ENCODE measurements at places on chromosomes 12 and 14.

DNA sequence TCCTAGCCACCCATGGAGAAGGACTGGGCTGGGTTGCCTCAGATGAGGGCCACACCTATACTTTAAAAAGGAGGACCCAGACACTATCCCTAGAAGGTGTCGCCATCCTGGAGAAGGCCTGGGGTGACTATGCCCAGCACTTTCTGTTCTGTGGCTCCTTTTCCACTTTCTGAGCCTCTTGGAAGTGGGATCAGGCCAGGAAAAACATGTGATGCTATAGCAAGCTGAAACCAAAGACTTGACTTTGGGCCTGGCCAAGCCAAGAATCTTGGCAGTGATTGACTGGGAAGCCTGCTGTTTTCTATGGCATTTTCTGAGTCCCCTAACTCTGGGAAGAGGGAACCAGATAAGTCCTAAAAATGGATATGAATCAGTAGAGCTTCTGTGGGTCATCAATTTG lies 332.3 kb downstream of the ZFP36L1 start:
- H3K4me1 ChIP-seq: peaks cover 3% of the 10 kb centered on the region
- no peak overlapping the region for H3K4me3 ChIP-seq
- no peak overlapping the region for H3K27ac ChIP-seq
- H3K27me3 ChIP-seq: peaks cover 3% of the 10 kb centered on the region
- no peaks in the 10 kb centered on the region for H3K36me3 ChIP-seq

- DNase-seq: peak; percentile 38
- H3K36me3 ChIP-seq: peaks cover 11% of the 10 kb centered on the region
- H3K27me3 ChIP-seq: no peaks in the 10 kb centered on the region
- peaks cover 56% of the 10 kb centered on the region for H3K4me1 ChIP-seq
- peak overlapping the region; percentile 96 for H3K27ac ChIP-seq
These were observed 12.5 kb upstream of the FOXN3 start for GRCh38 chr14:89429199-89430181.

GRCh38 chr12:30882706-30883105 lies 43.8 kb upstream of the TSPAN11 start:
- peaks cover 12% of the 10 kb centered on the region for H3K27me3 ChIP-seq
- DNase-seq: no peak
- no peaks in the 10 kb centered on the region for H3K4me1 ChIP-seq
- no peak overlapping the region for H3K27ac ChIP-seq
- no peaks in the 10 kb centered on the region for H3K36me3 ChIP-seq

- no peak overlapping the region for H3K4me3 ChIP-seq
- no peak for DNase-seq
- no peak overlapping the region for H3K27ac ChIP-seq
- H3K36me3 ChIP-seq: no peaks in the 10 kb centered on the region
These were observed 5.2 kb downstream of the LRRK2 start for GRCh38 chr12:40229690-40230651.

DNA sequence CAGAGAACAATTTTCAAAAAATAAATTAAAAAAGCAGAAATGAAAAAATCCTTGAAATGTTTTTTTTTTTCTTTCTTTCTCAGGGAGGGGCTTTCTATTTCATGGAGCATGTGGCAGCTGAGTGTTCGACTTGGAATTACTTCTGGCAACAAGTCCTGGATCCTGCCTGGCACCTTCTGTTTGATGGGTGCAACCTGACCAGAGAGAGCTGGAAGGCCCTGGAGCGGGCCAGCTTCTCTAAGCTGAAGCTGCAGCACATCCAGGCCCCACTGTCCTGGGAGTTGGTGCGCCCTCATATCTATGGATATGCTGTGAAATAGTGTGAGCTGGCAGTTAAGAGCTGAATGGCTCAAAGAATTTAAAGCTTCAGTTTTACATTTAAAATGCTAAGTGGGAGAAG lies 22.5 kb upstream of the HIGD1C start:
- no peak for DNase-seq
- H3K27me3 ChIP-seq: no peaks in the 10 kb centered on the region
- peaks cover 22% of the 10 kb centered on the region for H3K4me1 ChIP-seq

GRCh38 chr14:61080591-61081010 lies 99.6 kb downstream of the SLC38A6 start:
- no peaks in the 10 kb centered on the region for H3K27me3 ChIP-seq
- H3K4me3 ChIP-seq: no peak overlapping the region
- no peak overlapping the region for H3K27ac ChIP-seq
- no peak for DNase-seq
- no peaks in the 10 kb centered on the region for H3K4me1 ChIP-seq

- H3K27me3 ChIP-seq: no peaks in the 10 kb centered on the region
- no peak overlapping the region for H3K27ac ChIP-seq
- no peaks in the 10 kb centered on the region for H3K36me3 ChIP-seq
- H3K4me3 ChIP-seq: no peak overlapping the region
- peaks cover 8% of the 10 kb centered on the region for H3K4me1 ChIP-seq
- DNase-seq: no peak
These were observed 16.5 kb upstream of the KRT78 start for GRCh38 chr12:52865090-52865944.

- H3K4me1 ChIP-seq: peaks cover 1% of the 10 kb centered on the region
- no peak overlapping the region for H3K27ac ChIP-seq
- no peak for DNase-seq
- H3K36me3 ChIP-seq: peaks cover 8% of the 10 kb centered on the region
- no peak overlapping the region for H3K4me3 ChIP-seq
These were observed 27.8 kb downstream of the TOGARAM1 start for GRCh38 chr14:44989497-44990440.

DNA sequence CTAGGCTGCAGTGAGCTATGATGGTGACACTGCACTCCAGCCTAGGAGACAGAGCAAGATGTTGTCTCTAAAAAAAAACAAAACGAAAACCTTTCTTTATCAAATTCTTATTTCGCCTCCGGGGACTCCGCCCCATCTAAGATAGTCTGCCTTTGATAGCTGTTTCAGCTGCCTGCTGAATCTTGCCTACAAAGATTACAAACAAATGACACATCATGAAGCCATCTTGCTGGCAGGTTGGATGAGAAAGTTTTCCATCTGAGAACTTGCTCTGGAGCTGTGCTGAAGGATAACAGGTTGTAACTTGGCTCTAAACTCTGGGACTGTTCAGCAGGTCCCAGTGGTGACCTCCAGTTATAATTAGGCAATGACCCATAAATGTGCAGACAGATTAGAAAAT lies 41.8 kb upstream of the AEBP2 start:
- no peak overlapping the region for H3K4me3 ChIP-seq
- H3K27ac ChIP-seq: no peak overlapping the region
- H3K36me3 ChIP-seq: peaks cover 2% of the 10 kb centered on the region
- H3K4me1 ChIP-seq: peaks cover 3% of the 10 kb centered on the region

- peaks cover 5% of the 10 kb centered on the region for H3K4me1 ChIP-seq
- peaks cover 56% of the 10 kb centered on the region for H3K27me3 ChIP-seq
- no peak overlapping the region for H3K27ac ChIP-seq
- no peaks in the 10 kb centered on the region for H3K36me3 ChIP-seq
- H3K4me3 ChIP-seq: peak overlapping the region; percentile 54
- DNase-seq: no peak
These were observed 1.9 kb downstream of the FAM222A start for GRCh38 chr12:109715310-109716091.

- peaks cover 16% of the 10 kb centered on the region for H3K36me3 ChIP-seq
- H3K27ac ChIP-seq: no peak overlapping the region
- H3K4me1 ChIP-seq: peaks cover 2% of the 10 kb centered on the region
- no peak for DNase-seq
- H3K4me3 ChIP-seq: no peak overlapping the region
These were observed 10.3 kb downstream of the GTF2H3 start for GRCh38 chr12:123643911-123644310.

GRCh38 chr14:93112891-93113677 lies 2.6 kb downstream of the ITPK1 start:
- no peaks in the 10 kb centered on the region for H3K27me3 ChIP-seq
- H3K27ac ChIP-seq: peak overlapping the region; percentile 94
- peak overlapping the region; percentile 92 for H3K4me3 ChIP-seq
- DNase-seq: peak; percentile 72
- H3K4me1 ChIP-seq: peaks cover 29% of the 10 kb centered on the region
- peaks cover 6% of the 10 kb centered on the region for H3K36me3 ChIP-seq

DNA sequence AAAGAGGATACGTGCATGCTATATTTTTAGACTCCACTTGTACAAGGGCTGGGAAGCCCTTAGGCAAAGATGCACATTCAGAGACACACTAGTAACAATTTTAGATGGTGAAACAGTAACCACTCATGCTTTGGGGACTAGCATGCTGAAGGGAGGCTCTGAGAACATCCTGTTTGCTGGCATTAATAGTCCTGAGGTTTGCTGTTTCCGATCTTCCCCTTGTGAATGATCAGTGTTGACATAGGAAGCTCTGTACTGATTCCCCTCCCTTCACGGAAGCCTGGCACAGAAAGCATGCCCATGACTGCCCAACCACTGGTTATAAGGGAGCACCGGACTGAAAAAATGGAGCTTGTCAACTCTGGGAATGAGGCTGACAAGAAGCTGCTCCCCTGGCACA lies 164.6 kb downstream of the GCH1 start:
- peak overlapping the region; percentile 84 for H3K27ac ChIP-seq
- peaks cover 68% of the 10 kb centered on the region for H3K4me1 ChIP-seq
- peak overlapping the region; percentile 72 for H3K4me3 ChIP-seq
- H3K36me3 ChIP-seq: peaks cover 12% of the 10 kb centered on the region
- no peaks in the 10 kb centered on the region for H3K27me3 ChIP-seq
- no peak for DNase-seq

- no peaks in the 10 kb centered on the region for H3K27me3 ChIP-seq
- no peaks in the 10 kb centered on the region for H3K36me3 ChIP-seq
- DNase-seq: no peak
- H3K4me3 ChIP-seq: no peak overlapping the region
- H3K4me1 ChIP-seq: no peaks in the 10 kb centered on the region
These were observed 535.8 kb downstream of the PRKD1 start for GRCh38 chr14:29391801-29392200.
